ENCODE measurements at places on chromosomes 4 and X.

DNA sequence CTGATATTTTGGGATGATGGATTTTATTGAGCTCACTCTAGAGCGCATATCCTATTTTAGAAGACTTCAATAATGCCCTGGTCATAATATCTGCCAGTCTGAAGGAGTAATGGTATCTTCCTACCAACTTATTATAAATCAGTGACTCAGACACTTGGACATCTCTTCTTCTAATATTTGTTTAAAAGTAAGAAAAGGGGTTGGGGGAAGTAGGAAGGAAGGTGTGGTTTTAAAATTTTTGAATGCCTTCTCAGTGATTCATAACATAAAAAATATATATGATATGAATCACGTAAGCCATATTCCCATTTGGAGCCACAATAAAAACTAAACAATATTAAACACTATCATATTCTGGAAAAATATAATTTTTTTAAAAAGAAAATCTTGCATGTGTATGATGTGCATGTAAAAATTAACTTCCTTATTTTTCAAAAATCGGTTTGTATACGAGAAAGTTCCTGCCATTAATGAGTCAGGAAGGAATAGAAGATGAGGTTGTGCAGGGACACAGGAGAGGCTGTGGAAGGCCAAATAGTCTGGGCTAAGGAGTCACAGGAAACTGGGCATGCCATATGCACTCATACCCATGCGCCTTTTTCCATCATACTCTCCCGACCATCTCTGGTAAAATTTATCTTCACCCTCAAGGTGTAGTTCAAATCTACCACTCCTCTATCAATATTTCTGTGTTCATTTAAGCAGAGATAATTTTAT lies 286.5 kb downstream of the EPHA5 start:
- peak; percentile 73 for DNase-seq

DNA sequence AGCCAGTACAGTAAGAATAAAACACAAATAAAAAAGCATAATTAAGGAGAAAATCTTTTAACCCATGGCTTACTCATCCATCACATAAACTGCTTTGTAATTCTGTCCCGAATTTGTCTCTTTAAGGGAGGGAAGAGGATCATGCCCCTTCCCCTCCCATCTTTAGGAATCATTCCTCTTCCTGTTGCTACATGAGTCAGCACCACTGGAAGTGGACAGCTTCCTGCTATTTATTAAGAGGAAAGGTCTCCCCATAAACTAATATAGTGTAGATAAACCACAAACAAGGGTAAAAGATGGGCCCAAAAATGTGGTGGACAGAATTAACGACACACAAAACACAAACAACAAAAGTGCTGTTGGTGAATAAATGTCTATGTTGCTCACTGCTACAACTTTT lies 75.8 kb downstream of the PPP3CA start:
- DNase-seq = no peak

DNA sequence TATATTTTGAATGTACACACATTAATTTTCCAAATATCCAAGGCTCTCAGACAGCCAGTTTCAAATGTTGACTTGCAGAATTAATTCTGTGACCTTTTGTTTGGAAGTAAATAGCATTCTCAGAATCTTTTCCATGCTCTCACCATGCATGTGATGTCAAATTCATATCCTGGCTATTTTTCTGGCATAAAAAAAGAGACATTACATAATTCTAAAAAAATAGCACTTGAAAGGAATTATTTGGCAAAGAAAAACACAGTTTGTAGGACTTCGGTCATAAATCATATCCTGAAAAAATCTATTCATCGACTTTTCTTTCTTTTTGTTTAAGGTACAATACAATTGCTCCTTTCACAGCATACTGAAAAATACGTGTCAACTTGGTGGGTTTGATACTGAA lies 111.2 kb downstream of the GLRA3 start:
- no peak for DNase-seq

DNA sequence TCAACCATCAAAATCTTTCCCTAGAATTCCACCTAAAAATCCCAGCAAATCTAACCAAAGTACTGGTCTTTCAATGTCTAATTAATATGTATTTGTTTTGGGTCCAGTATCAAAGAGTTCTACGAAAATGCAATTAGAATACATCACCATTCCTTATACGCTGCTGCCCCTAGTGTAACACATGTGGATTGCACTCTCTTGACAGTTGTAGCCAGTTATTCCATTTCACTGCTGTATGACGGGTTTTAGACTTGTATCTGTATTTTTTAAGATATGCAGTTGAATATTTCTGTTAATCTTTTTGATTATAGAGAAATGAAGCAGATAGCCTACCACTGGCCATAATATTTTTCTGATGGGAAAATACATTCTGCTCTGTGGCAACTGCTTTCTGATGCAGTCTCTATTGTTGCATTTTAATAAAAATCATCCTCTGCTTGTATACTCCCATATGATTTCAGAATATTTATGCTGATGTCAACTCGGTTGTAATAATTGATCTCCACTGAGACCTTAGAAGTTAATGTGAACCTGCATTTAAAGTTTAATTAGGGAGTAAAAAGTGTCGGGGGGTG lies 17.1 kb upstream of the PAGE2B start:
- DNase-seq = peak; percentile 8

GRCh38 chr4:173919196-173919595 lies 364.3 kb downstream of the FBXO8 start:
- peak; percentile 12 for DNase-seq

DNA sequence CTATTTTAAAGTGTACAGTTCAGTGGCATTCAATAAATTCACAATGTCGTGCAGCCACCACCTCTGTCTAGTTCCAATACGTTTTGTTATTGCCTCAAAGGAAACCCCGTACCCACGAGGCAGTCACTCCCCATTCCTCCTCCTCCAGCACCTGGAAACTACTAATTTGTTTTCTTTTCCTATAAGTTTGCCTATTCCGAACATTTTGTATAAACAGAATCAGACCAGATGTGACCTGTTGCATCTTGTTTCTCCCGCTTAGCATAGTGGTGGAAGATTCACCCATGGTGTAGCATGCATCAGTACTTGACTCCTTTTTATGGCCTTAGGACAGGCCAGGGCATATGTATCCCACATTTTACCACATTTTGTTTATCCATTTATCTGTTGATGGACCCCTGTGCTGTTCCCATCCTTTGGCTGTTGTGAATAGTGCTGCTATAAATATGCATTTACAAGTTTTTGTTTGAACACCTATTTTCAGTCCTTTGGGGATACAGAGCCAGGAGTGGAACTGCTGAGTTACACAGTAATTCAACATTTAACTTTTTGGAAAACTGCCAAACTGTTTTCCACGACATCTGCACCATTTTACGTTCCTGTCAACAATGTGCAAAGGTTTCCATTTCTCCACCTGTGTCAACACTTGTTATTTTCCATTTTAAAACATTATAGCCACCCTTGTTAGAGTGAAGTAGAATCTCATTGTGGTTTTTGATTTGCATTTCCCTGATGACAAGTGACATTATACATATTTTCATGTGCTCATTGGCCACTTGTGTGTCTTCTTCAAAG lies 57.8 kb upstream of the STX18 start:
- no peak for DNase-seq

DNA sequence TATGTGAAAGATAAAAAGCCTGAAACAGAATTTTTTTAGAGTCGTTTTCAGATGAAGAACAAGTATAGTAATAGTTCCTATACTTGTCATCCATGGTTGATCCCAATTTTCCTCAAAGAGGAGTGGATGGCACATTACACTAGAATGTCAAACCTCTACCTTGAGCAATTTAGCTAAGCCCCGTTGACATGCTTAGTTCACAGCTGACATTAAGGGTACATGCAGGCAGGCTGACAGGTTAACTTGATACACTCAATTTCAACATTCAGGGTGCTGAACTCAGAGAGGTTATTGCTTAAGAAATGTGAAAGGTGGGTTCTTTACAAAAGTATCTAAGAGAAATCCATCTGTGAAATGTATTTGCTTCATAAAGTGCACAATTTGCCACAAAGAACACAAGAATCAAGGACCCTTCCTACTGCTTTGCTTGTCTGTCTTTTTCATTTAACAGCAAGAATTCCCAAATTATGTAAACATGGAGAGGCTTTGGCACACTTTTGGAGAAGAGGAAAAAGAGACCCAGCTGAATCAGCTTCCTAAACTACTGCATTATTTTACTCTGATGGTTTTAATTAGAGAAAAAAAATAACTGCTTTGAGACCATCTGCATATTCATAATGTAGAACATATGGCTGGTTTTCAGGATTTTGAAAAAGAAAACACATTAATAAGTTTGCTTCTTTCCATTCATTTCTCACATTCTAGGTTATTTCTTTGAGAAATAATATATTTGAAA lies 122.5 kb upstream of the DDIT4L start:
- DNase-seq = no peak
